Activated T-cell treated with anti-CD3 and anti-CD28 coated beads for 48 hours (primary cell): ENCODE measurements at places on chromosomes 3 and 15.

GRCh38 chr3:65581313-65581712 lies 457.4 kb downstream of the MAGI1 start:
- no peak for DNase-seq

GRCh38 chr15:63070681-63071129 lies 28.2 kb downstream of the TPM1 start:
- no peak for DNase-seq

DNA sequence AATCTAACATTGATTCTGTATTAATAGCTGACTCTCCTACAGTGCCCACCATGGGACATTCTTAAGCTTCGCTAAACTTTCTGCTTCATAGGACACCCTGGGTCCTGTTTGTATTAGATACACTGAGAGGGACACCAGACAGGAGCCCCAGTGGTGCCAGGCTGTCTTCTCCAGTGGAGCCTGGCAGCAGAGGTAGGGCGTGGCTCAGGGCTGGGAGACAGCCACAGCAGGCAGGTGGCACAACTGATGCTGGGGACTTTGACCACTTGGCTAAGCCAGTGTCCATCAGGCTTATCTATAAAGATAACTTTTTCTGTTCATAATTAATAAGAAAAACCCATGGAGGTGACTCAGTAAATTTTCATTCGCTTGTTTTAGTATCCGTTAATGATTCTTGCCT lies 21.8 kb downstream of the NIPA1 start:
- DNase-seq = no peak

- DNase-seq = peak; percentile 84
Measured at GRCh38 chr3:72100601-72101187, 315.7 kb upstream of the PROK2 start.
